Stimulated activated CD4-positive, alpha-beta T cell treated with anti-CD3 and anti-CD28 coated beads, Interleukin-1b, Interleukin-23, amount 100 ng/mL, for 1 hour (primary cell): ENCODE measurements at places on chromosomes 16 and 17.

DNA sequence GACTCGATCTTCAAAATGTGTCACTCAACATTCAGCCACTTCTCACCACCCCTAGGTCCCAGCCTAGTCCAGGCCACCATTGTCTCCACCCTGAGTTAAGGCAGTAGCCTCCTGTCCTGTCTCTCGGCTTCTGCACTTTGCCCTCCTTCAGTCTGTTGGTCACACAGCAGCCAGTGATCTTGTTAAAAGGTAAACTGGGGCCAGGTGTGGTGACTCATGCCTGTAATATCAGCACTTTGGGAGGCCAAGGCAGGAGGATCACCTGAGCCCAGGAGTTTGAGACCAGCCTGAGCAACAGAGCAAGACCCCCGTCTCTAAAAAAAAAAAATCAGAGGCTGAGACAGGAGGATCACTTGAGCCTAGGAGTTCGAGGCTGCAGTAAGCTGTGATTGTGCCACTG lies 25.8 kb downstream of the WWP2 start:
- no peak for DNase-seq

GRCh38 chr17:63601439-63602371 lies 1.0 kb downstream of the TACO1 start:
- no peak for DNase-seq

DNA sequence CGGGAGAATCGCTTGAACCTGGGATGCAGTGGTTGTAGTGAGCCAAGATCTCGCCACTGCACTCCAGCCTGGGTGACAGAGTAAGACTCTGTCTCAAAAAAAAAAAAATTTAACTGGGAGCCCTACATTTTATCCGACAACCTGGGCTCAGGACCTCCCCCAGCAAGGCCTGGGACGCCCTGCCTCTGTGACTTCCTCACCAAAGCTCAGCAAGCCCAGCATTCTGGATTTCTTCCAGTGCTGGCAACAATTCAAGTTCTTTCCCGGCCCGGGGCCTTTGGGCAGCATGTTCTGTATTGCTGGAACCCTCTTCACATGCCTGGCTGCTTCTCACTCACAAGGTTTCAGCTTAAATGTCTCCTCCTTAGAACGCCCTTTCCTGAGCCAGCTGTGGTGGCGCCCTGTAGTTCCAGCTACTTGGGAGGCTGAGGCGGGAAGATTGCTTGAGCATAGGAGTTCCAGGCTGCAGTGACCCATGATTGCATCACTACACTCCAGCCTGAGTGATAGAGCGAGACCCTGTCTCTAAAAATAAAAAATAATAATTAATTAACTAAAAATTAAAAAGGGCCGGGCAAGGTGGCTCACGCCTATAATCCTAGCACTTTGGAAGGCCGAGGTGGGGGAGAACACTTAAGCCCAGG lies 15.9 kb upstream of the MEIOB start:
- DNase-seq = no peak

- DNase-seq = no peak
These were observed 14.1 kb downstream of the TTYH2 start for GRCh38 chr17:74227271-74228080.

GRCh38 chr17:76755285-76755684 lies 17.4 kb downstream of the MFSD11 start:
- no peak for DNase-seq

DNA sequence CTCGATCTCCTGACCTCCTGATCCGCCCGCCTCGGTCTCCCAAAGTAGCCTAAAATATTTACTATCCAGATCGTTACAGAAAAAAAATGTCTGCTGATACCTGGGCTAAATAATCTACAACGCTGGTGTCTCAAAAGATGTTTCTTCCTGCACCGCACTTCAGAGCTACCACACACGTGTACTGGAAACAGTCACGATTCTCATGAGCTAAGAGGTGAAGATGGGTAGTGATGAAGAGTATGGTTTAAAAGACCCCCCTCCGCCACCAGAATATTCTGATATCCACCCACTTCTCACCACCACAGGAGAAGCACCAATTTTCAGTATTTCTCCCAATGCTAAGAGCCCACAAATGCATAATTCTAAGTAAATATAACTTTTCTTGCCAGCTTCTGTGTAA lies 50.2 kb downstream of the SMG6 start:
- no peak for DNase-seq

- DNase-seq = no peak
These were observed 23.3 kb downstream of the ACTG1 start for GRCh38 chr17:81489012-81489997.

DNA sequence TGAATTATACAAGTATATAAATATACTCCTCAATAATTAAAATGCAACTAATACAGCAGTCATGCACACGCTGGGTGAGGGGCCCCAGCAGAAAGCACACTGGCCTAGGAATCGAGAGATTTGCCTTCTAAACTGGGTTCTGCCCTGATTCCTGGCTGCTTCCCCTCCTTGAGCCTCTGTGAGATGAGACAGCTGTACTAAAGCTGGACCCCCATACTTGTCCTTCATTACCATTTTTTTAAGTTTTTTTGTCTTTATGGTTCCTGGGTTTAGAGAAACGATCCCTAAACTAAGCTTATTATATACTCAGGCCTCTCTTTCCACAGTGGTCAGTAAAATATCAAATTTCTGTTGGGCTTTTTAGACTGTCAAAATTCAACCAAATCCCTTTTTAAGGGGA lies 195.1 kb upstream of the DYNLRB2 start:
- DNase-seq = no peak

GRCh38 chr17:80119839-80120238 lies 18.5 kb downstream of the GAA start:
- DNase-seq = no peak

- no peak for DNase-seq
These were observed 17.8 kb downstream of the IRX3 start for GRCh38 chr16:54268766-54269165.

DNA sequence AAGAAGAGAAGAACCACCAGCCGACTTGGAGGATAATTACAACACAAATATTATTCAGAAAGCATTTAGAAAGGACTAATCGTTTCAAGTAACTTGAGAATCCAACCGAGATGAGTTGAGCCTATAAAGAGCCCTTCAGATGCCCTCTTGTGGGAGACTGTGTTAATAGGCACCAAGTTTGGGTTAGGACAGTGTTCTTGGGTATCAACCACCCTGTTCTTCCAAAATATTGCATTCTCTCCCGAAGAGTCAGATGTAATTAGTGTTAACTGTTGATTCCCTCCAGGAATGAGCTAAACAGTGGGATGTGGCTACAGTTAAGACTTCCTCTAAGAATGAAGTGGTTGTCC lies 87.8 kb upstream of the NOL11 start:
- no peak for DNase-seq

- no peak for DNase-seq
These were observed 483 bp downstream of the LLGL2 start for GRCh38 chr17:75525806-75526554.

DNA sequence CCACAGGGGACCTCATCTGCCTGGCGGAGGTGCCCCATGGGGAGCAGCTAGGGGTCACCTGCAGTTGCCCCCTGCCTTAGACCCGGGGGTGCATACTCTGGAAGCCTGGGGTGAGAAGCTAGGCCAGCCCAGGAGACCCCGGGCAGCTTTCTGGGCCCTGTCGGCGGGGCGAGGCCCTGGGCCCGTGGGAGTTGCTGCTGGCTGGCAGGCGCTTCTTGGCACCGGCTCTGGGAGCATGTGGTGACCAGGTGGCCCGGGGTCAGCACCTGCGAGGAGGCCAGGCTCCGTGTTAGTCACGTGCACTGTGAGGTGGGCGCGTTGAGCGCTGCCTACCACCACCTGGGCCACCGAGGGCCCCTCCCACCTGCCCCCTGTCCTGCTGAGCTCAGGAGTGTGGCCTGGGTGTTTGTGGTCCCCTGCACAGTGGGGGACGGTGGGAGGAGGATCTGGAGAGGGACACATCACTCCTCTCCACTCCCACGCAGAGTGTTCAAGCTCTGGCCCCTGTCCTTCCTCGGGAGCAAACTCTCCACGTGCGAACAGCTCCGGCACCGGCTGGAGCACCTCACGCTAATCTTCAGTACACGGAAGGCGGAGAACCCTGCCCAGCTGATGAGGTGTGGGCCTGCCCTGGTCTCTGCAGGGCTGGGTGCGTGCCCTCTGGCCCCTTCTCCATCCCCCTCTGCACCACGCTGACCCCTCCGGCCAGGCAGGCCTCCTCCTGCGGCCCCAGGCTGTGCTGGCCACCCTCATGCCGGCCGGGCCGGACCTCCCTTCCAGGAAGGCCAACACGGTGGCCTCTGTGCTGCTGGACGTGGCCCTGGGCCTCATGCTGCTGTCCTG lies 5.8 kb downstream of the PIGQ start:
- DNase-seq = no peak

DNA sequence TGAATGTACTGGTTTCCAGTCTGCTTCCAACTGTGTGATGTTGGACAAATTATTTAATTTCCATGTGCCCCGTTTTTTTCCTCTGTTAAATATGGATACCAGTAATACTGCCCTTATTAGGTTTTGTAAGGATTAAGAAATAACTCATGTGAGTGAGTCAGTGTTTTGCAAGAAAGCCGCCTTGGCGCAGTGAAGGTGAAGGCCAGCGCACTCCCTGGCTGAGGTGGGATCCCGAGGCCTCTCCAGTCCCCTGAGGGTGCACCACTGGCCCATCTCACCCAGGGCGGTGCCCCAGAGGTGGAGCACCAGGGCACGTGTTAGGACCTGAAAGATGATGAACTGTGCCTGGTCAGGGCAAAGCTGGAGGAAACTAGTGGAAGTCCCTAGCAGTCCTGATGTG lies 43.5 kb downstream of the PHKB start:
- DNase-seq = no peak

DNA sequence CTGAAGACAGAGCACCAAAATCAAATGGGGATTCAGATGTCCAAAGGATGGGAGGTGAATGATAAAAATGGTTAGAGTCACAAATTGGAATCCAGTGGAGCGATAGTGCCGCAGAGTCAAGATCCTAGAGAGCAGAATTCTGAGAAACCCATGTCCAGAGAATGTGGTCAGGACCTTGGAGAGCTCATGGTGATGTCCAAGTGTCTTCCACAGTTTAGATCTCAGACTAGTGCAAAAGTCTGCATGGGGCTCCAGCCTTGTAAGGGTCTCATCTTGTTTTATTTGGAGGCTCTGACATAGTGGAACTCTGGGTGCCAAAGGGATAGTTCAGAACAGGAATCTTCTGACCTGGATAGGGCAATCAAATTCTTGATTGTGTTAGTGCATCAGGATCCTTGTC lies 245.9 kb upstream of the HSBP1 start:
- no peak for DNase-seq

DNA sequence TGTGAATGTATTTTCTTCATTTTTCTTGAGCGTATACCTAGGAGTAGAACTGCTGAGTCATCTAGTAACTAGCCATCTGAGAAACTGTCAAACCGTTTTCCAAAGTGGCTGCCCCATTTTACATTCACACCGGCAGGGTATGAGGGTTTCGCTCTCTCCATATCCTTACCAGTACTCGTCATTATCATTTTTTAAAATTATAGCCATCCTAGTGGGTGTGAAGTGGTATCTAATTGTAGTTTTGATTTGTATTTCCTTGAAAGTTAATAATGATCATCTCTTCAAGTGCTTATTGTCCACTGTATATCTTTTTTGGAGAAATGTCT lies 6.0 kb downstream of the RNF157 start:
- no peak for DNase-seq

GRCh38 chr16:21570676-21571017 lies 28.7 kb upstream of the METTL9 start:
- no peak for DNase-seq

DNA sequence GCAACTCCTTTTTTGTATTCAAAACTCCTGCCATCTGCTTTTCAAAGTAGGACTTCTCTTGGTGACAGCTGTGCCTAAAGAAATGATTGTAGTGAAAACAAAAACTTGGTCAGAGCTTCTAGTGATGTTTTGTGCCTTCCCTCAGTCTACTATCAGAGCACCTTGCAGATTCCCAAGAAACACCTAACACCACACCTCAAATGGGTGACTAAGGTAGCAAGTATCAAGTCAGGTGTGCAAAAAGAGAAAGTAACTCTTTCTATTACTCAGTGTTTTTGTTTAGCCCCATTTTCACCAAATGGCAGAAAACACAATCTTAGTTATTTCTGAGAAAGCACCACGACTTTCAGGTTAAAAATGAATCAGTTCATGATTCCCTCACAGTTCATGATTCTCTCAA lies 2.0 kb upstream of the PMFBP1 start:
- DNase-seq = no peak

DNA sequence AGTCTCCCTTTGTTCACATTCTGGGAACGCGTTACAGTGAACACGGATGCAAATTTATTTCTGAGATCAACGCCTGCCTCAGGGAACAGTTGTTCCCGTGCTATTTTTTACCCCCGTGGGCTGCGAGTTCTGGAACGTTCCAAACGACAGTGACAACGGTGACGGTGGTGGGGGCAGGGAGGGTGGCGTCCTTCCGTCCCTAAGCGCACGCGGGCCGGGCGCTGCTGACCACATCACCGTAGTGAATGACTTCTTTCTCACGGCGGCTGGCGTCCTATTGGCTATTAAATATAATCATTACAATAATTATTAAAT lies 45.1 kb upstream of the SSTR5 start:
- no peak for DNase-seq

DNA sequence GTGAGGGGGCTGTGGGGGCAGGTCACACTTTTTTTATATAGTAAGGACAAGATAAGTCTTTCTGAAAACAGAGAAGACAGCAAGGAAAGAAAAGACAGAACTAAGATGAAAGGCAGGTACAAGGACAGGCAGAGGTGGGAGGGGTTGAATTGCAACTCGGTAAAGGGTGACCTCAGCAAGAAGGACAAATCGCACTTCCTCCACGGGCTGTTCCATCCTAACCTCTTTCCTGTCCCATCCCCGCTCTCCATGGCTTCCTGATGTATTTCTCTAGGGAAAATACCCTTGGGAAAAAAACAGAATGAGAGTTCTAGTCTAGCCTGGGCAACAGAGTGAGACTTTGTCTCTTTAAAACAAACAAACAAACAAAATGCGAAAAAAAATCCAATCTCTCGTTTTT lies 57.3 kb downstream of the ARHGAP17 start:
- no peak for DNase-seq

DNA sequence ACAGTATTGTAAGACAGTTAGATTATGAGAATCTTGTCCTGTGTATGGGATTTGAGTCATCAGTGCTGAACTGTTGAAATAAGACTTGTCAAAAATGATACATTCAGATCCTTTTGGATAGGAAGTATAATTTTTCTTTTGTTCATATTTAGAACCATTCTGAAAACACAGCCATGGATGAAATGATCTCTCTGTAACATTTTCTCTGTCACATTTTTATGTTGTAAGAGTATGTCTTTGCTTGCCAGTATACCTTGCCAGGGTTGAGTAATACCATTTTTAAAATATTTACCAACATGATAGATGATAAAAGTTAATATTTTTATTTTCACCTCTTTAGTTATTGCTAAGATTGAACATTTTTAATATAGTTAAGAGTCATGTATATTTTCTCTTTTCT lies 45.0 kb downstream of the NSRP1 start:
- no peak for DNase-seq

DNA sequence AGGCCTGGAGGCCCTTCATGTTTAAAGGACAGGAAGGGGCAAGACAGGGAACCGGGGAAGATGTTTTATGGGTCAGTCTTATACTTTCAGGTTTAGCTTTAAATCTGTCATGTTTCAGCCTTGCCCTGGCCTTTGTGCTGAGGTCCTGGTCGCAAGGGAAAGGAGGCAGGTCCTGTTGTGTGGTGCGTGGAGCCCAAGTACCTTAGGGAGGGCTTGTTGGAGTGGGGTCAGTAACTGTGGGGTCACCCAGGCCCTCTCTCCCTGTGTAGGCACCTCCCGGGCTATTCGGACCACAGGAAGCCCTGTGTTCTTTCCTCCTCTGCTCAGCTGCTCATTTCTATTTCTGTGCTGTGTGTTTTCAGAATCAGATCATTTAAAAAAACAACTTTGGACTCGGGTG lies 42.7 kb downstream of the MPRIP start:
- DNase-seq = no peak
